CD8-positive, alpha-beta memory T cell (primary cell): ENCODE measurements at places on chromosomes 3 and 15. TPM values are rescaled to one million over a fixed set of nuclear protein-coding genes. Genes with fewer than 3 reads are reported as not detected.
A peak's percentile ranks its signal among the peaks of the same experiment; 100 is the strongest.

GRCh38 chr3:71905426-71905825, 120.5 kb upstream of the PROK2 start:
- DNase-seq = no peak

DNA sequence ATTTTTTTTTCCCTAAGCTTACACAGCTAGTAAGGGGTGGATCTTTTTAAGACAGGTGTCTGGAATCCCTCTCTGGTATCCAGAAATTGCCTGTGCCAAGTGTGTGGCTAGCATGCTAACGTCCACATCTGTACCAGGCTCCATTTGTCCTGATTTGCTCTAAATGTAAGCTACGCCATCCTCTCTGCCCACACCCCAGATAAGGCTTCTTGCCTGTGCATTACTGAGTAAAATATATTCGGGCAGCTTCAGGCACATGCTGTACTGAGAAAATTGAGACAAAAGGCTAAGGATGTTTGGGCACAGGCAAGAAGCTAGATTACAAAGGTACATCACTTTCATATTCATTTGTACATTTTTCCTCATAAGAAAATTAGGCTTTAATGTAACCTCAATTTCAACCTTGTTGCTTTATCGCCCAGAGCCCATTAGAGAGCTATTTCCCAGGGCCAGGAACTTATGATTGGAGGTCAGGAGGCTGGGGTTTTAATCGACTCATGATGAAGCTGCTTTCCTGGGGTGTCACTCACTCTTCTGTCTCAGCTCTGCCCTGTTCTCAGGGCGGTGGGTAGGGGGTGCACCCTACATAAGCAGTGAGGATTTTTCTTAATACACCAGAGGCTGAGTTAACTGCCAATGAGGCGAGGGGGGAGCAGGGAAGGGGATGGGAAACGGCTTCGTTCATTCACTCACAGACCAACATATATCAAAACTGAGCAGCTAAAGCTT, 106.3 kb downstream of the RORA start:
- DNase-seq = no peak

GRCh38 chr3:16668776-16669545, 63.7 kb upstream of the DAZL start:
- DNase-seq = no peak

GRCh38 chr3:132290833-132291232, 26.4 kb upstream of the ACP3 start:
- DNase-seq = no peak

GRCh38 chr3:54818486-54818885, 109.4 kb downstream of the LRTM1 start:
- DNase-seq = no peak

DNA sequence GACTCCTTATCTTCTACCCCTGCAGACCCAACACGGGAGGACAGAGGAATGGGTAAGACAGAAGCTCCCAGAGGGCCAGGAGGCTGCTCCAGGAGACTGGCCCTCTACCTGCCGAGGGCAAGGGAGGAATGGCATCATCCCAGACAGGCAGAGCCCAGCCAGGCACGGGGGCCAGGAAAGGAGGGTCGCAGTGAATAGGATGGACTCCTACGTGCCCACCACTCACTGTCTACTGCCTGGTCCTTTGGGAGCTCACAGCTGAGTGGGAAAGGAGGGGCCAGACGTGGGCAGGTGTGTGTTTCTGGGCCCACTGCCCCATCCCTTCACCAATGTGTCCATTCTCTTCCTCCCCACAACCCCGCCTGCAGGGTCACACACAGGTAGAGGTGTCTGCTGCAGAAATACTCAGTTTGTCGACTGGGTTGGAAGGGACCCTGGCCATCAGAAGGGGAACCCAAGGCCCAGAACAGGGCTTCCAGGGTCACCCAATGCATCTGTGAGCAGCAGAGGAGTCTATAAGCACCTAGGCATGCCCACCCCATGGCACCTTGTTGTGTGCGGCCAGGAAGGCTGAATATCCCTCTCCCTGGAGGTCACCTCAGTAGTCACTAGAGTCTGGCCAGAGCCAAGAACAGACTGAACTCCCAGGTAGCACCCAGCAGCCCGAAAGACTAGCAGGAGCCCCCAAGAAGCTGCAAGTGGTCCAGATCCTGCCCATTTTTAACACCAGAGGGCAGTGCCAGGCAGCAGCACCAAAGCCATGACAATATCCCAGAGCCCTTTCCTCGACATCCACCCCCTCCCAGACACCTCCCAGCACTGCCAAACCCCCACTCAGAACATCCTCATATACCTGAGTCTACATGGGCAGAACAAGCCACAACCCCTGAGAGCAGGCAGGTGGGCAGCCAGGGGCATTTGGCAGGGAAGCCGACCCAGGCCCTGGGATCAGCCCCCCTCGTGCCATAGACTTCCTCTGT, 24.0 kb downstream of the TKT start:
- no peak for DNase-seq

DNA sequence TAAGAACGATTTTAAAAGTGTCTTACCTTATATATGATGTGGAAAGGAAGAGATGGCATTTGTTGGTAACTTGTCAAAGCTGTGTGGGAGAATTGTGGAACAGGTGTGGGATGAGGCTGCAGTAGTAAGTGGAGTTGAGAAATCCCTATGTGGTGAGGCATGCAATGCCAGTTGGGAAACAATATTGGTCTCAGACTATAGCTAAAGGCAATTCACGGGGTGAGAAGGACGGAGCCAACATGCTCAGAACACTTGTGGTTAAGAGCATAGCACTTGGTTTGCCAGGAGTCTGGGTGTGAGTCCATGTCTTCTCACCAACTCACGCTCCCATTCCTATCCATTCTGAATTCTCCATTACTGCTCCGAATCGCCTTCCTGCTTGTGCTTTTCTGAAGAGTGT, 615.6 kb upstream of the ADAMTS9 start:
- no peak for DNase-seq

- DNase-seq = peak; percentile 24
These were observed 564 bp upstream of the PIGZ start for GRCh38 chr3:196969134-196969659.

GRCh38 chr3:11643605-11644087, at the start of gene VGLL4:
Gene VGLL4 (minus strand): TSS chr3:11643915. CDS start chr3:11643518, 397 bp downstream.
- DNase-seq = peak; percentile 47

DNA sequence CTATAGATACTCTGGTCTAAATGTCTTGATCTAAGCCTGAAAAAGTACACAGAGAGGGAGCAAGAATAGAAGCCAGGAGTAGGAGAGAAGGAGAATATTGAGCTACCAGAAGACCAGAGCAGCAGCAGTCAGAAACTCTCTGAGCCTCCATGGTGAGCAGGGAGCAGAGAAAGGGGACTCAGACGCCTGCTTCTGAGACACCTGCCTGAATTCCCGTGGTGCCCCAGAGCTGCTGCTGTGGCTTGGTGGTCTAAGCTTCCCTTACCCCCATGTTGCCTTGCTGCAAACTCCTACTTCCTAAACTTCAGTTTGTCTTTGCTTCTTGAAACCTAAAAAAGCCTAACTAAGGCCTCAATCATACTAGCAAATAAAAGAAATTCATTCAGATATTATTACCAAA, 94.9 kb upstream of the STRIT1 start:
- DNase-seq = no peak

GRCh38 chr3:39146611-39147591, 6.5 kb downstream of the CSRNP1 start:
- DNase-seq = no peak

DNA sequence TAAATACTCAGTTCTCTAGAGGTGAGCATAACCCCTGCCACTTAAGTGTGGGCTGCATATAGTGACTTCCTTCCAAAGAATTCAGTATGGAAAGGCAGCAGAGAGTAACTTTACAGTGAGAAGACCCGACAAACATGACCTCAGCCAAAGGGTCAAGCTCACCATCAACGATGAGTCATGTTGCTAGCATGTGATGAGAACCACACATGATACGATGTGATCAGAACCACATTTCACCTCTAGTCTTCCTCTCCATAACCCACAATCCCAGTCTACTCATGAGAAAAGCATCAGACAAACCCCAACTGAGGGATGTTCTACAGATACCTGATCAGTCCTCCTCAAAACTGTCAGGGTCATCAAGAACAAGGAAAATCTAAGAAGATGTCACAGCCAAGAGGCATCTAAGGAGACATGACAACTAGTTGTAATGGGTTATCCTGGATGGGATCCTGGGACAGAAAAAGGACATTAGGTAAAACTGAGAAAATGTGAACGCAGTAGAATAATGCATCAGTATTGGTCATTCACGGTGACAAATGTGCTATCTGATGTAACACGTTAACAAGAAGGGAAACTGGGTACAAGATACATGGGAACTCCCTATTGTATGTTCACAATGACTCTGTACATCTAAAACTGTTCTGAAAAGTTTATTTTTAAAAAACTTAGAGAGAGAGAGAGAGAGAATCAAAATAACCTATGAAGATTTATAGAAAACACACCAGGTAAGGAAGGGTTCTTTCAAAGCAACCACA, 28.3 kb downstream of the SEC61A1 start:
- no peak for DNase-seq

DNA sequence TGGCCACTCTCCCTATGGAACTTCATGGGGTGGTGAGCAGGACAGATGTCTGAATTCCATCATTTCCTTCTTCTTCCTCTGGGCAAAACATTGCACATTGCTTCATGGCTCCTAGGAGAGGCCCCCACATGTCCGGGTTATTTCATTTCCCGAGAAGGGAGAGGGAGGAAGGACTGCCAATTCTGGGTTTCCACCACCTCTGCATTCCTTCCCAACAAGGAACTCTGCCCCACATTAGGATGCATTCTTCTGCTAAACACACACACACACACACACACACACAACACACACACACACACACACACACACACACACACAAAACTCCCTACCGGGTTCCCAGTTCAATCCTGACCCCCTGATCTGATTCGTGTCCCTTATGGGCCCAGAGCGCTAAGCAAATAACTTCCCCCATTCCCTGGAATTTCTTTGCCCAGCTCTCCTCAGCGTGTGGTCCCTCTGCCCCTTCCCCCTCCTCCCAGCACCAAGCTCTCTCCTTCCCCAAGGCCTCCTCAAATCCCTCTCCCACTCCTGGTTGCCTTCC, 1.9 kb downstream of the RHO start:
- no peak for DNase-seq

DNA sequence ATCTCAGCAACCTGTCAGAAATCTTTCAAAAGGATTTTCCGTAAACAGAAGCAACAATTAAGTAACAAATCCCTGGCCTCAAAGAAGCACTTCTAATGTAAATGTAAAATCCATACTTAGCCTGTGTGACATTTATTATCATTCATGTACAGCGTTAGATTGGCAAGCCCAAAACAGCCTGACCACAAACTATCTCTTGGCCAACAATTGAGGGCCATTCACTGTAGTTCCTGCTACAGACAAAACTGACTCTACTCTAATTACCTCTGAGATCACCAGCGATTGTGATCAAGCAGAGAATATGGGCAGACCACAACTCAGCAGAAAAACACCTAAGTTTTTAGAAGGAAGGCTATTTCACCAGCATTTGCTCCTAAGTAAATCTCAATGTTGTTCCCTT, 9.2 kb downstream of the SHQ1 start:
- no peak for DNase-seq

DNA sequence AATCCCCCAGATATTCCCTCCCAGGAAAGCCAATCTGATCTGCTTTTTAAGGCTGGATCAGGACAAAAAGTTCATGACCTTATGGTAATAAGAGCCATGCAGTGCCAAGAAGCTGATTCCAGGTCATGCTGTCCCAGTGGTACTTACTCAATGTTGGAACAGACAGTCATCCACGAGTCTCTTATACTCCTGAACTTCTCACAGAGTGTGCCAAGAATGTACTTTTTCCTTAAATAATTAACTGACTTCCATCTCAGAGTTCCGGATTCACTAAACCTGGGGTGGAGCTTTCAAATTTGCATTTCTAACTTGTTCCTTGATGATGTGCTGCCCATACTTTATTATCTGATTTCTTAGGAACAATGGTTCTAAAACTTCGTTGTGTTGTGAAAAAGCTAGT, 3.4 kb upstream of the P3H2 start:
- no peak for DNase-seq

GRCh38 chr3:109731639-109732473, 394.5 kb upstream of the DPPA4 start:
- peak; percentile 43 for DNase-seq

GRCh38 chr15:78453447-78453846, 15.4 kb downstream of the IREB2 start:
- DNase-seq = no peak

- no peak for DNase-seq
These were observed 8.7 kb upstream of the CPA3 start for GRCh38 chr3:148856384-148856783.

DNA sequence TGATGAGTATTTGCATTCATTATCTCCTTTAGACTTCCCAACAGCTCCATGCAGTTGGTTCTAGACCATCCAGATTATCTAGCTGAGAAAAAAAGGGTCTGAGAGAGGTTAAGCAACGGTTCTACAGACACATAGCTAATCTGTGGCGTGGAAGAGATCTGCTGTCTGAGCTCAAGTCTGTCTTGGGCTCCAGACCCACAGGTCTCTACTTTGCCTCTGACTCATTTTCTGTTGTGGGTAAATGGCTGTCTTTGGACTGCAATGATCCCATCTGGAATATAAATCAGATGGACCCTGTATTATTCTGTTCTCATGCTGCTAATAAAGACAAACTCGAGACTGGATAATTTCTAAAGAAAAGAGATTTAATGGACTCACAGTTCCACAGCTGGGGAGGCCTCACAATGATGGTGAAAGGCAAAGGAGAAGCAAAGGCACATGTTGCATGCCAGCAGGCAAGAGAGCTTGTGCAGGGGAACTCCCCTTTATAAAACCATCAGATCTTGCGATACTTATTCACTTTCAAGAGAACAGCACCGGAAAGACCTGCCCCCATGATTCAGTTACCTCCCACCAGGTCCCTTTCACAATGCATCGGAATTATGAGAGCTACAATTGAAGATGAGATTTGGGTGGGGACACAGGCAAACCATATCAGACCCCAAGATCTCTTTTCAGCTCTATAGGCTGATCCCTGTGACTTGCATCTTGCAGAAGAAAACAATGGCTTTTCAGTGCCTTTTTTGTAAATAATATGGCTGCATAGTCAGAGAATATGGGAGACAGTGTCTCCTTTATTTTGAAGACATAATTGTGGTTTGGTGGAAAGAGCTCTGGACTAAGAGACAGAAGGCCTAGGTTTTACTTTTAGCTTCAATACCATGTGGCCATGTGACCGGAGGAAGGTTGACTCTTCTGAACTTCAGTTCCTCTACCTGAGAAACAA, 24.7 kb downstream of the CEMIP start:
- no peak for DNase-seq

The ITIH3 gene
- not detected for total RNA-seq

The ARNT2 gene
- total RNA-seq = 0.13 TPM

The REC114 gene
- total RNA-seq = not detected

The ISLR gene
- not detected for total RNA-seq

The CBLB gene
- 113 TPM for total RNA-seq

The IFT80 gene
- 12.9 TPM for total RNA-seq

The HYAL1 gene
- not detected for total RNA-seq

The WDR82 gene
- 133 TPM for total RNA-seq
